Vagina (tissue), 2 donors: ENCODE measurements at places on chromosomes 4 and X.

DNA sequence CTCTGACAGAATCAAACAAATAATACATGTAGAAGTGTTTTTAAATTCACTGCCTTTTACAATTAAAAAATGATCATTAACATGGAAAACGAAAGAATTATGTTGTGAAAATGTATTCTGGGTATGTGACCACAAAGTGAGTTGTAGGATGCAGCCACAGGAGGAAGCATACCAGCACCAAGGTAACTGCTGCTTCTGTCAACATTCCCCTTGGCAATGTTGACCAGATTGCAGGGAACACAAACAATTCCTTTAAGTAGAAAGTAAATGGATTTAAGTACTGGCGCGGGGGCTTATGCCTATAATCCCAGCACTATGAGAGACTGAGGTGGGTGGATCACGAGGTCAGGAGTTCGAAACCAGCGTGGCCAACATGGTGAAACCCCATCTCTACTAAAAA, 1877.9 kb upstream of the PCDH7 start:
- H3K36me3 ChIP-seq, result no peaks in the 10 kb centered on the region
- no peaks in the 10 kb centered on the region for H3K27me3 ChIP-seq
- no peaks in the 10 kb centered on the region for H3K4me1 ChIP-seq
- H3K27ac ChIP-seq, result no peak overlapping the region
- DNase-seq, result no peak
- no peak overlapping the region for H3K4me3 ChIP-seq

DNA sequence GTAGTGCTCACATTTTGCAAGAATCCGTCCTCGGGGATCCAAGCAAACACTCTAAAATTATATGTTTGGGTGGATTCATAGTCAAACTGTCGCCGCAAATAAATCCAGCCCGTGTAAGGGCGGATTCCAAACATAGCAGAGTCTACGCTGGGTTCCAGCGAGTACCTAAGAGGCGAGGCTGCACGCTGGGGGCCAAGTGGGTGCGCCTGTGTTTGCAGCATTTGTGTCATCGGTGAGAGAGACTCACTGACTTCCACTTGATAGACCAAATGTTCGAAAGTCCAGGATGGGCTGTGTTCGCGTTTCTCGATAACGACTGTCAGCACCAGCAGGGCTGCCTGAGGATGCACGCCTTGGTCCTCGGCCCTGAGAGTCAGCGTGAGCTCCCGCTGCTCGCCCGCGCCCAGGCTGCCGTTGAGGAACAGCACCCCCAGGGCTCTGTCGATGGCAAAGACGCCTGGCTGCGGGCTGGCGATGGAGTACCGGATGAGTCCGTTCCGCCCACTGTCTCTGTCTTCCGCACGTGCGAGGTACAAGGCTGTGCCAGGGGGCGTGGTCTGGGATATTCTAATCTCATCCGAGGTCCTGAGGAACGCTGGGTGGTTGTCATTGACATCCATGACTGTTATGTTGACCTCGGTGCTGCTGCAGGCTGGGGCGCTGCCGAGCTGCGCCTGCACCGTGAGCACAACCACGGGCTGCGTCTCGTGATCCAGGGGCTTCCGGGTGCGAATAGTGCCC, 158.7 kb downstream of the DCHS2 start:
- peak overlapping the region; percentile 33 for H3K4me3 ChIP-seq
- H3K27ac ChIP-seq, result no peak overlapping the region
- no peaks in the 10 kb centered on the region for H3K27me3 ChIP-seq
- no peak for DNase-seq

- no peak overlapping the region for H3K27ac ChIP-seq
- H3K36me3 ChIP-seq, result no peaks in the 10 kb centered on the region
- no peaks in the 10 kb centered on the region for H3K27me3 ChIP-seq
- DNase-seq, result no peak
These were observed 138.8 kb upstream of the IL15 start for GRCh38 chr4:141497627-141498026.

- no peaks in the 10 kb centered on the region for H3K27me3 ChIP-seq
- no peak overlapping the region for H3K4me3 ChIP-seq
- DNase-seq, result no peak
- H3K4me1 ChIP-seq, result peaks cover 28% of the 10 kb centered on the region
These were observed 1.4 kb downstream of the COQ2 start for GRCh38 chr4:83283181-83283580.
